Pancreas (tissue), 10 donors: ENCODE measurements at places on chromosomes 2 and 18. TPM values are rescaled to one million over a fixed set of nuclear protein-coding genes. Genes with fewer than 3 reads are reported as not detected.

- DNase-seq, result no peak
Measured at GRCh38 chr2:4965556-4966320, 726.4 kb upstream of the SOX11 start.

- DNase-seq, result no peak
Measured at GRCh38 chr2:227862227-227862740, 9.1 kb upstream of the DAW1 start.

TMEM37 gene
- polyA plus RNA-seq, result 25.3 TPM

GRCh38 chr2:109087055-109087663, 41.8 kb upstream of the SH3RF3 start:
- no peak for DNase-seq

DYNAP gene
- not detected for polyA plus RNA-seq

DNA sequence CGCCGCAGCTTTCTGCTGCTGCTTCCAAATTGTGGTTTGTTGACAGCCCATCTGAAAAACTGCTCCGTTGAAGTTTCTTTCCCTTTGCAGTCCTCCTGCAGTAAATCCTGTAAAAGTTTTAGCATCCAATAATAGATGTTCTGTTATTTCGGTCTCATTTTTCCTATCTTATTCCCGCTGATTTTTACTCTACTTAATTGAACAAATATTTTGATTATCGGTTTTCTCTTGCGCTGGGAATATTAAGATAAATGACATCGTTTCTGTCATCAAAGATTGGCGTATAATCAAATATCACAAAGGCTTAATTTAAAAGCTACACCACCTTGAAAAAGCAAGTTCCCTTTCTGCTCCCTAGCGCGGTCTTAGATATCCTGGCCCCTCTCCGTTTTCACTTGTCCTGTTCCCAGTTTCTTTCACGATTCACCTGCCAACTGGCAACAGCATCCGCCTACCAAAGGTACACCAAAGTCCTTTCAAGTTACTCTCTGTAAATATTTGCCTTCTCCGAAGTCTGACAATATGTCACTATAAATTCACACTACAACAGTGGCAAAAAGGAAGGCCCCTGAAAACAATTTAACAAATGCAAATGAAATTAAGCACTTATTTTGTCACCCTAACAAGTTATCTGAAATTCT, 1.0 kb upstream of the STRN start:
- no peak for DNase-seq

- no peak for DNase-seq
Measured at GRCh38 chr2:1024981-1025380, 74.3 kb downstream of the SNTG2 start.

DUSP2 gene
- polyA plus RNA-seq, result 1.3 TPM

DNA sequence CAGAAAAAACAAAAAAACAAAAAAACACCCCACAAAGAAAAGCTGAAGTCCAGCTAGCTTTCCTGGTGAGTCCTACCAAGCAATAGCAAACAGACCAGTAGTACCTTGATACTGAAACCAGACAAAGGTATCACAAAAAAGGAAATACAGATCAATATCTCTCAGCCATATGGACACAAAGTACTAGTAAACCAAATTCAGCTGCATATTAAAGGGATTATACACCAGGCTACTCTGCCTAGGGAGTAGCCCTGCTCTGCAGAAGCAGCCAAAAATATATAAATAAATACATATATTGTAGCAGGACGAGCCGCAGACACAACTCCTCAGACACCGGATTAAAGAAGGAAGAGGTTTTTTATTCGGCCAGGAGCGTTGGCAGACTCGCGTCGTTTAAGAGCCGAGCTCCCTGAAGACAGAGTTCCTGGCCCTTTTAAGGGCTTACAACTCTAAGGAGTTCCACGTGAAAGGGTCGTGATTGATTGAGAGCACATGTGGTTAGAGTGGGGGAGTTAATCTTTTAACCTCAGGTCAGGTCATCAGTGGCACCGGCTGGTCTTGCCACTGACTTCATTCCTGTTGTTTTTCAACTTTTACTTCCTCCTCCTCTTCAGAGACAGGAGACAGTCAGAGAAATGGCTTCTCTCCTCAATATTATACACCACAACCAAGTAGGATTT, 38.4 kb upstream of the DTNB start:
- DNase-seq, result no peak

- no peak for DNase-seq
Measured at GRCh38 chr2:236168110-236169080, at the start of gene GBX2. TSS of gene GBX2 (minus strand) at chr2:236168386. CDS start at chr2:236167971, 415 bp downstream.
